ENCODE measurements at places on chromosomes 7 and 10.

DNA sequence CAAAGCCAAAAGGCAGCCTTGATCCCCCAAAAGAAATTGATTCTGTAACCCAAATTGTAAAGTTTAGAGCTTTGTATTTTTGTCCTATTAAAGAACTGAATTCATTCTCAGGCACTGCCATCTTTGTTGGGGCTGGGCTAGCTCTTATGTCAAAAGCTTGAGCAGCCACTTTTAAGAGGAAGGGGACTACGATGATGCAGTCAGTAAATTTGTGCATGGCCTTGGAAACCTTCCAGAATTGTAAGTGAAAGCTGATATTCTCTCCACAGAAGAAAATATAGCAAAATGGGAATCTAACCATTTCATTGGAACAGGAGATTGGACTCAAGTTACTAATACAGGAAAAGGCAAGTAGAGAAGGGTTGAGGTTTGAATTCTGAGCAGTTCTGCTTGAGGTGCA lies 50.1 kb downstream of the RBM20 start:
- no peak for DNase-seq

DNA sequence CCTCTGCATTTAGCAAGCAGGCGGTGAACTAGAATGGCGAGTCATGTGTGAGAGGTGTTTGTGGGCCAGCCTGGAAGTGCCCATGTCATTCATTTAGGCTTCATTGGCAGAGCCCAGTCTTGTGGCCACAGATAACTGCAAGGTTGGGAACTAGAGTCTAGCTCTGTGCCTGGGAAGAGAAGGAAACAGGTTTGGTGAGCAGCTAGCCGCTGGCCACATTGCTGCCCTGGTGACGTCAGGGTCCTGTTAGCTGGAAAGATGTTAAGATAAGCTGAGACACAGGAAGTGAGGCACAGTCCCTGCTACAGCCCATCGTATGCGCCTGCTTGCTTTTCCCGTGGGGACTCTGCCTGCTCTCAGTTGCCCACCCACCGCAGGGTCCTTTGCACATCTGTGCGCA lies 185.5 kb downstream of the CAMK1D start:
- no peak for DNase-seq

DNA sequence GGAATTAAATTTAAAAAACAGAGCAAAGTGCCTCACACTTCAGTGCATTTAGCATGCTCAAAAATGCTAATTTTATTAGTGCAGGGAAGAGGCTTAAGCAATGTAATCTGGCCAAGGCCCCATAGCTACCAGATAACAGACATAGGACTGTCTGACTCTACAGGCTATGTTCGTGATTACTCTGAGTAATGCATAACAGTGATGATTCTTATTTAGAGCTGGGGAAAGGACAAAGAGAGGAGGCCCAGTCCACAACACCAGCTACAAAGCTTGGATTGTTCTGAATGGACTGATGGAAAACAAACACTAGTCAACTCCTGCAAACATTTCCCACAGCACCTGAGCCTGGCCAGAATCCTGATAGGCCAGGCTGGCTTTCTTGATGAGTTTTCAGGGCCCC lies 8.4 kb upstream of the CH25H start:
- no peak for DNase-seq

GRCh38 chr7:41027428-41028115 lies 675.3 kb downstream of the INHBA start:
- no peak for DNase-seq

DNA sequence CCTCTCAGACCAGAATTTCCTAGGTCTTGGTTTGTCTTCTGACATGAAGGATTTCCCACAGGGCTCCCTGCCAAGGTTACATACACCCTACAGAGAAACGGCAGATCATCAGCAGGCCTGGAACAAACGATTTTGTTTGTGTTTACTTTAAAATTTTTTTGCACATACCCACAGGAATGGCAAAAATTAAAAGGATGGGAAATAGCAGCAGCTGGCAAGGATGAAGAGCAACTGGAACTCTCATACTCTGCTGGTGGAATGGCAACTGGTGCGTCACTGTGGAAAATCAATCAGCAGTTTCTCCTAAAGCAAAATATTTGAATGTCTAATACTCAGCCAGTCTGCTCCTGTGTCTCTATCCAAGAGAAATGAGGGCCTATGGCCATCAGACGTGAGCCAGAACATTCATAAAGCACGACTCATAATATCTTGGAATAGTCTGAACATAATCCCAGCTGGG lies 6.5 kb downstream of the BAIAP2L1 start:
- no peak for DNase-seq

- DNase-seq = no peak
These were observed 255.4 kb upstream of the LYZL1 start for GRCh38 chr10:29033311-29033940.

GRCh38 chr10:61065051-61065450 lies 121.1 kb upstream of the RHOBTB1 start:
- no peak for DNase-seq

DNA sequence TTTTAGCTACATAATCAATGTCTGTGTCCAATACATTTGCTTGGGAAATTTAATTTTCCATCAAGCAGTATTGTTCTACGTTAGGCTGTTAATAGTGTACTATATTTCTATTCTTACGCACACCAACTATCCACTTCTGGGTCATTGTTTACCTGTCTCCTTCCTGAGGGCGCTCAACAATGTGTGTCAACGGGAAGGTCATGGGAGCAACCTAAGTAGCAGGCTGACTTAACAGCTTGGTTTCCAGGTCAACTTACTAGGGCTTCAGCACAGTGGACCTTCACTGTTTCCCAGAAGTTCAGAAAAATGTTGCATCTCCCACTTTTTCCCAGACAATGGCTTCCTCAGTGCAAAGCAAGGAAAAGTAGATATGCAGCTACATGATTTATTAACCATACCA lies 13.7 kb downstream of the THSD7A start:
- no peak for DNase-seq

GRCh38 chr7:112930787-112931186 lies 140.6 kb upstream of the TMEM168 start:
- DNase-seq = no peak

DNA sequence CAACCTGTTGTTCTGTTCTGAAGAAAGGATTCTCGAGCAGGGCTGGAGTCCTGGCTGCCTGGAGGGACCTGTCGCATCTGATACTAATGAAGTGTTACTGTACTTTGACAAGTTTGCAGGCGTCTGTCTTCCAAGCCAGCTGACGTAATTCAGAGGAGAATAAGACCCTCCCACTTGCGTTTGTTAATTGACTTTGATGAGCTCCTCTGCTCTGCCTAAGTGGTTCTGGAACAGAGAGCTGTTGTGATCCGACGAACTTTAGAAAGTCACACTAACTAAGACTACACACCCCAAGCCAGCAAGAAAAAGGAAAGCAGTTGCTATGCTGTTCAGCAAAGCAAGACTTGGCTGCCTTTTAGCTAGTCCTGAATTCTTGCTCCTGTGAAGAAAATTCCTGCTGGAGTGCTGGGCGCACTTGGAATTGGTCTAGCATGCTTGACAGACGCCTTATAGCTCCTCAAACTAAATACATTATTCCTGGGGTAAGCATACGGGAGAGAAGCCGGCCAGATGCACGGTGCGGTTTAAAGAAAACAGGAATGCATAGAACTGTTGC lies 200.3 kb downstream of the CACNB2 start:
- no peak for DNase-seq

- DNase-seq = no peak
These were observed 14.8 kb downstream of the COL13A1 start for GRCh38 chr10:69816521-69816920.

DNA sequence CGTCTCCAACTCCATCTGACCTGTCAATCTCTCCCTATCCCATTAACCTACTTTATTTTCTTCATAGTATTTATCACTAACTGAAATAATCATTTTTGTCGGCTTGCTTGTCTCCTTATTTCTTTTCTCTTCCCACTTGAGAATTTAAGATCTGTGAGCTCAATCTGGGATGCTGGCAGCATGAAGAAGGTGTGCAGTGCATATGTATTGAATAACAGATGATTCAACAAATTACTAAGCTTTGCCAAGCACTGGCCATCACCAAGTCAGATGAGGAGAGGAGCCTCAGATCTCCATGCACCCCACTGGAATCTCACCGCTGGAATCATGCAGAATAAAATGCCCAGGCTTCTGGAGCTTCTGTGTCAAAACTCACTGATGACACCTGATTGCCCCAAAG lies 47.6 kb upstream of the PPP1R3C start:
- DNase-seq = no peak

DNA sequence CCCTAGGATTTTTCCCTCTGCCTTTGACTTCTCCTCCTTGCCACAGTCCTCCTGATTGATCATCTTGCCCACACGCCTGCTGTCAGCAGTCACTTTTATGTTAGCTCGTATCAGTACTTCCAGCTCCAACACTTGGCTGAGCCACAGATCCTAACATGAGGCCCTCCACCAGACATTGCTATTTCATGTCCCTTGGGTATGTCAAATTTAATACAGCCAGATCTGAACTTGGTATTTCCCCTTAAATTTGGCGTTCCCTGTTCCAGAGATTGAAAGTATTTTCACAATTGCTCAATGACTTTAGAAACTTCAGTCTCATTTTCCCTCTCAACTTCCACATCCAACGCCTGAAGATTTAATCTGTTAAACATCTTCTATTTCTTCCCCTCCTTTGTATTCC lies 140.4 kb downstream of the RNLS start:
- DNase-seq = no peak

- no peak for DNase-seq
These were observed 21.0 kb downstream of the PWWP2B start for GRCh38 chr10:132417957-132418441.

GRCh38 chr7:41311301-41311700 lies 391.6 kb downstream of the INHBA start:
- no peak for DNase-seq

DNA sequence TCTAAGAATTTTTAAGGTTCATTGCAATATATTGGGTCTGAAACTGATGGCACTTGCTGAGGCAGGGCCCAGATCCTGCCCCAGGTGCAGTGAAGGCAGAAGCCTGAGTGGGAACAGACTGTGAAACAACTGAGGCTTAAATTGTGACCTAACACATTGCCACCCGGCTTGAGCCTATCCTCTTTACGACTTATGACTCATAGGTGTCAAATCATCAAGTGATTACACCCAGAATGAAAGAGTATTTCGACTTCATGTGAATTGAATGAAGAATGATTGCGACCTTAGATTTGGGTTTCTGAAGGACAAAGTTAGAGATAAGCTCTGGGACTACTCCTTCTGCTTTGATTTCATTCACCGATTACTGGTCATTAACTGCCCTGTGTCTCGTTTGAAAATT lies 200.9 kb downstream of the CREB5 start:
- no peak for DNase-seq

DNA sequence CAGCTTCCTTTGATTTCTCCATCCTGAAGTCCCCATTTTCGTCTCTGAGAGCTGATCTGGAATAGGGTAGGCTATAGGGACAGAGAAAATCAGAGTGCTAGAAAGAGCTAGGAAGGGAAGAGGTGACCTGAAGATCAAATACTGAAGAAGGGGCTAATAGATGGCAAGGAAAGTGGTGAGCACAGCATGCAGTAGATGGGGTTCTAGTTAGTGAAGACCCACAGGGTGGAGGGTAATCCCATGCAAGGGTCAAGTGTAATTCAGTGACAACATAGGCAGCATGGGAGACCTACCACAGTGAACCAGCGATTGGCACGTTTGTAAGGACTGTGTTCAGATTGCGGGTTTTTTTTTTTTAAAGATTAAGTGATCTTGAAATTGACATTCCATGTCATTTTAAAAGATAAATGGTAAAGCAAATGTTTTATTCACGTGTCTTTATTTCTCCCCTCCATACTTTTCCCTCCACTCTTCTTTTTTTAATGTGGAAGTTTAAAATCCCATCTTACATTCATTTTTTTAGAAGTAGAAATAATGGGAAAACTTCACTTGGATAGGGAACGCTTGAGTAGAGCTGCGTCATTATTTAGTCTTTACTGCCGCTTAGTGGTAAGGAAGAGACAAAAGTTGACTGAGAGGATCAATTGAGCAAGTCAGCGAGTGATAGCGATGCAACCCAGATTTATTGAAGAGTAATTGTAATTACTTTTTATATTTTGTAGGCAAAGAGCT lies 21.0 kb upstream of the ABI1 start:
- no peak for DNase-seq

DNA sequence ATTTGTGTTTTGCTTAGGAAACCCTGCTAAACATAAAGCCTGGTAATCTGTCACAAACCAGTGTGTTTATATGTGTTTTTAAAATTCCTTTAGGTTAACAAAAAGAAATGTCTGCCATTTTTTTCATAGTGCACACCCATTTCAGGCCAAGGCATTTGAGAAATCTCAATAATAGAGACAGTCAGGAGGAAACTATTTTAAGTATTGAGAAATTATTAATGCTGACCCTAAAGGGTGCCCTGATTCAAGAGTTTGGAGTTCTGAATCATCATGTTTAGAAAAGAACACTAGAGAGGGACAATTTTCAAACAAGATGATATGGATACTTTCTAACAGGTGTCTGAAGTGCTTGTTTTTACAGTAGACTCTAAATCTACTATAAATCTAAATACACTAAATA lies 28.7 kb downstream of the MALRD1 start:
- DNase-seq = no peak

- no peak for DNase-seq
These were observed 4.1 kb downstream of the FXYD4 start for GRCh38 chr10:43375401-43376020.

DNA sequence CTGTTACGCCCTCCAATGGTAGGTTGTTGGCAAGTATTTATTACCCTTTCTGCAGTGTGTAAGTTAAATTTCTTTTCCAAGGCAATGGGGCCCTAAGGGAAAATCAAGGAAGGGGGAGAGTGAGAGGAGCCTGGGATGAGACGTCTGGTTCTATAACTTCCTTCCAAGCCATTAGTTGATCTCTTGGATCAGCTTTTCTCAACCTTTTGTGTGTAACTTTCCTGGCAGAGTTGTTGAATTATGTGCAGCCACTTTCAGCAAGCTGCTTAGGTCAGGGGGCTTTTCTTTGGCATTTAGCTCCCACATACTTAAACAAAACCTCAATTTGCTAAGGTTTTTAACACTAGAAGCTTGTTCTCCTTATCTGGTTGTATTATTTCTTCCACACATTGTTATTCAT lies 127.1 kb downstream of the NXPH1 start:
- DNase-seq = no peak
